ENCODE measurements at places on chromosomes 5 and 9.
A peak's percentile ranks its signal among the peaks of the same experiment; 100 is the strongest.

GRCh38 chr5:55101556-55102276 is 730 bp upstream of the GZMA start:
- no peak for DNase-seq

DNA sequence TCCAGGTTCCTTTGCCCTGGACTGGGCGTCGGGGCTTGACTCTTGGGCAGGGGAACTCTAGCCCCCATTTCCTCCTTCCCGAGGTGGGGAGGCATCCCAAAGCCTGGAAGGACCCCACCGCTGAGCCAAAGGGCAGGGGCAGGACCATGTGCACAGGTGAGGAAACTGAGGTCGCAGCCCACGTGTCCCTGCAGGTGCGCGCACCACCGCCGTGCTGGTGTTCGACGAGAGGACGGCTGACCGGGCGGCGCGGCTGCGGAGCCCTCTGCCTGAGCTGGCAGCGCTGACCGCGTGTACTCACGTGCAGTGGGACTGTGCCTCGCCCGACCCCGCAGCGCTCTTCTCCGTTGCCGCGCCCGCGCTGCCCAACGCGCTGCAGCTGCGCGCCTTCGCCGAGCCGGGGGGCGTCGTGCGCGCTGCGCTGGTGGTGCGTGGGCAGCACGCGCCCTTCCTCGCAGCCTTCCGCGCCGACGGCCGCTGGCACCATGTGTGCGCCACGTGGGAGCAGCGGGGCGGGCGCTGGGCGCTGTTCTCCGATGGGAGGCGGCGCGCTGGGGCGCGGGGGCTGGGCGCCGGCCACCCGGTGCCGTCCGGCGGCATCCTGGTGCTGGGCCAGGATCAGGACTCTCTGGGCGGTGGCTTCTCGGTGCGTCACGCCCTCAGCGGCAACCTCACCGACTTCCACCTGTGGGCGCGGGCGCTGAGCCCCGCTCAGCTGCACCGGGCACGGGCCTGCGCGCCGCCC is 2.8 kb downstream of the ADGRD2 start:
- no peak for DNase-seq

DNA sequence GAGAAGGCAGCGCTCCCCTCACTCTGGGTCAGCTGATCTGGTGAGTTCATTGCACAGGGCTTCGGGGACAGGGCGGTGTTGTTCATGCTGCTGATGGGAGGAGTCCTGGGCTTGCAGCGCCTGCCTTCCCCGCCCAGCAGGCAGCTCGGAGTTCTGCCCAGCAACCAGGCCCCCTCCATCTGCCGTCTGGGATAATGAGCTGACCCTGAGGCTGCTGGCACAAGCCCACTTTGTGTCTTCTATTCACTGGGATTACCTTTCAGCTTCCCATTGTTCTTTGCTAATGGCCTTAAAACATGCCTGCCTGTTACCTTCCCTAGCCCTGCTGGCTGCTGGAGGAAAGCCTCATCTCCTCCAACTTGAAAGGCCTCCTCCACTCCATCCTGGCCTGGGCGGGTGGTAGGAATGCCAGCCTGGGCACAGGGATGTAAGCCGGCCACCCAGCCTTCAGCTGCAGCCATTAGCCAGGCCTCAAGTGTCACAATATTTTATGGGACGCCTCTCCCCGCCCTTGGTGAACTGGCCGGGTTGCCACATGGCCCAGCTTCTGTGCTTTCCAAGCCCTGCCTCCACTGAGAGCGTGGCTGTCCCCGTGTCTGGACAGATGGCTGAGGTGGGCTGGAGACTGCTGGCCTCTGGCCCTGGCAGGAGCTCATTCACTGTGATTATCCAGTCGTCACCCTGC is 70.4 kb downstream of the GADD45G start:
- peak; percentile 75 for DNase-seq

- no peak for DNase-seq
Observed at GRCh38 chr5:53333160-53333559, 147.3 kb upstream of the FST start.

DNA sequence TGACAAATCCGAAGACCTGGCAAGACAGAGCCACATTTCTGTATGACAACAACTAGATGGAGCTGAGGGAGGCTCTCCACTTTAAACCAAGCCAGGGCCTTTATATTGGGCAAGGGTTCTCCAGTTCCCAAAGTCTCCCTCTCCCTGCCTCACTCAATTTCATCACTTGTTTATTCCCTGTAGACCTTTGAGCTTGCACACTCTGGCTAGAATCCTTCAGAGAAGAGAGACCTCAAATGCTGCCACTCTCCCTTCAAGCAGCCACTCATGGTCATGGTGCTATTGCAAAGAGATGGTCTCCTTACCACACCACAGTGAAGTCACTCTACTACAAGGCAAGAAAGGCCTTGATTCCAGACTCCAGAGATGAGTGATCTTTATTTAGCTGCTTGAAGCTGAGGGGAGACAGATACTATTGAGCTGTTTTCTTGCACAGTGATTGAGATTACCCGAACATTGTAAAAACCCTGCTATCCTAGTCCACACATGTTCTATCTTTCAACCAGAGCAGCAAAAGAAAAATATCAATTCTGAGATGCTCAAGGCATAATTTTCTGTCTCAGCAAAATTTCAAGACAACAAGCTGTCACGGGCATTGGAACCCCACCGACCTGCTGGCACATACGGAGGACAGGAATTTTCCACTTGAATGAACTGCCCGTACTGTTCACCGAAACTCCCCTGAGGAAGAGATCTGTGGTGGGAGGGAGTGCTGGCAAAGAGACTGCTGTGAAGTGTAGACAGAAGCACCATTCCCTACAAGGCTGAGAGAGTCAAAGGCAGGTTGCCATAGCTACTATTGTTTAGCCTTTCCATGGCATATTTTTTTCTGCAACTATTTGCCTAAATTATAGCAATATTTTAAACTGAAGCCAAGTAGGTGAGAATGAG is 81.1 kb downstream of the CDO1 start:
- DNase-seq = no peak

DNA sequence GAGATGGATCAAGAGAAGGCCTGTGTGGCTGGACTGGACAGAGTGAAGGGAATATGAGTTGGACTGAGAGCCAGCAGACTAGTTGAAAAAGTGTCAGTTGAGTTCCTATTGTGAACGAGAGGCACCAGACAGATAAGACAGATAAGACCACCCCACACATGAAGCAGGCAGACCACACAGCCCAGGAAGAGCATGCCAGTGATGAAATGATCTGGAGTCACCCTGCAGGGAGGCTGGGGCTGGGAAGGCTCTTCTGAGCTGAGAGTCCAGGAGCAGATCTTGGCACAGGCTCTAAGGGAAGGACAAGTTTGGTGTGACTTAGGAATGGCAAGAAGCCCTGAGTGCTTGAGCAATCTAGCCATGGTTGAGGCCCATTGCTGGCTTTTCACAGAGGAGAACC is 10.6 kb upstream of the SLC25A48 start:
- DNase-seq = no peak

DNA sequence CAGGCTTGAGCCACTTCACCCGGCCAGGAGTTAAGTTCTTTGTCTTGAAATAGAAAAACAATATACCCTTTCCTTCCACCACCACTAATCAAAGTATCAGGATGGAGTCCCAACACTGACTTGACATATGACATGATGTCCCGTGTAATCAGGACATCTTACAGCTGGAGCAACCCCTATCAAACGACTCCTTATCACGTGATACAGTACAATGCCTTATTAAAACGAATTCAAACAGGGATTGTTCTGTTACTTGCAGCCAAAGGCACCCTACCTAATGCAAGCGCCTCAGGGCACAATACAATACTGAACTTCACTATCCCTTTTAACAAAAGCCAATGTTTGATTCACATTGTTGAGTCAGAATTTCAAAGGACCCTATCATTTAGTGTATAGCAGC is 261.3 kb downstream of the SLIT3 start:
- DNase-seq = no peak

GRCh38 chr5:67146574-67146973 is 50.0 kb downstream of the CD180 start:
- DNase-seq = no peak

- no peak for DNase-seq
Observed at GRCh38 chr5:113181853-113182490, 205.4 kb downstream of the DCP2 start.
